ENCODE measurements at places on chromosomes 7 and 10.
A peak's percentile ranks its signal among the peaks of the same experiment; 100 is the strongest.

DNA sequence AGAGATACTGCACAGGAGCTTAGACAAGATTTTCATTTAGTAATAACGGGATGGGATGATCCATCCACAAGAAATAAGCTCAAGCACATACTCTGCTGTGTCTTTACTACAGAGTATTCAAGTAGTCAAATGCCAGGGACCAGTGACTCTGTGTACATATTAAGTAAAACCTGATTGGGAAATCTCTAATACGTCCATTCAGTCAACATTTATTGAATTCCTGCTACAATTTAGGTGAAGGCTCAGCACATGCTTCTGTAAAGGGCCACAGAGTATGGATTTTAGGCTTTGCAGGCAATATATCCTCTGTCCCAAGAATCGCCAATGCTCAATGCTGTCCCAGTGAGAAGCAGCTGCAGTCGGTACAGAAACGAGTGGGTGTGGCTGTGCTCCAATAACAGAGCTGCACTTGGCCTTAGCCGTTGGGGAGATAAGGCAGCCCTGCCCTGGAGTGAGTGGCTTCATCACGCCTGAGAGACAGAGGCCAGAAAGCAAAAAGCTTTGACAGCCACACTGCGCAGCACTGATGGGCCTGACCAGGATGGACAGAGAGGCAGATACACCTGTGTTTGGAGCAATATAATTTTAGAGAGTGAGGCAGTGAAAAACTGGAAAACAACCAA lies 186.8 kb downstream of the PARD3 start:
- DNase-seq, result no peak

DNA sequence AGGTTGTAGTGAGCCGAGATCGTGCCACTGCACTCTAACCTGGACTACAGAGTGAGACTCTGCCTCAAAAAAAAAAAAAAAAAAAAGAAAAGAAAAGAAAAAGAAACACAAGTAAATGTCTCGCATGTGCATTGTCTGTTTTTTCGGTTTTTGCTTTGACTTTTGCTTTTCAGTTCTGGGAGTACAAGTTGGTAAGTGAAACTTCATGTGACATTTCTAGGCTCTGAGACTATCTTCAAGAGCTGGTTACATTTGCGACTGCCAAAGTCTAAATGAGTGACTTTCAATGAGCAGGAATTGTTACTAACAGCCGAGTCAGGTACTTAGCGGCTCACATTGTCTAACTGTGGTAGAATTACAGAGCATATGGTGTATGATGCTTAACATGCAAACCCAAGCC lies 107.0 kb upstream of the CELF2 start:
- no peak for DNase-seq

DNA sequence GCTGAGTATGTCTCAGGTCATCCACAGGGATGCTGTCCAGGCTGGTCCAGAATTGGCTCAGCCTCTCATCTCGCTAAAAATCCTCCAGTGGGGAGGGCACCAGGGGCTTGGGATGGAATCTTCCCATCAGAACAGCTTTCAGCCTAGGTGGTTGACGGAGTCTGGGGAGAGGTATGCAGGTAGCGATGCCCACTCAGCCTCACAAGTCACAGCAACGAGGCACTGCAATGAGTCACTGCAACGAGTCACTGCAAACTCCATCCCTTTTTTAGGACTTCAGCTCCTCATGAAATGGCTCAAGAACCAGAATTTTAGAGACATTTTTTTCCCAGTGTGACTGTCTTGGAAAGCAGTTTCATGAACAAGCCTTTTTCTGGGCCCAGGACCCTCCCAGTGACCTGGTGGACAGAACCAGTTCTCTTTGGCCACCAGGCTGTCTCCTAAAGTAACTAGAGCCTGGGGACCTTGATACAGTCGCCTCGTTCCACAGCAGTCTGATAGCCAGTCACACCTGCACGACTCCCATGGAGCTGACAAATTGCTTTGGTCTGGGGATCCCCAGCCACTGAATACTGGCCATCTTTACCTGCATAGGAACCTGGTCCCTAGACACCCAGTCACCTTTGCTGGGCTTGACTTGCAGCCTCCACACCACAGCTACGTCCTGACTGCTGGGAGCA lies 41.3 kb upstream of the PPP2R2D start:
- DNase-seq, result no peak

- no peak for DNase-seq
Measured at GRCh38 chr7:6210621-6211372, 61.6 kb downstream of the CYTH3 start.

GRCh38 chr10:5047912-5048628 lies 44.4 kb upstream of the AKR1C2 start:
- DNase-seq, result no peak

DNA sequence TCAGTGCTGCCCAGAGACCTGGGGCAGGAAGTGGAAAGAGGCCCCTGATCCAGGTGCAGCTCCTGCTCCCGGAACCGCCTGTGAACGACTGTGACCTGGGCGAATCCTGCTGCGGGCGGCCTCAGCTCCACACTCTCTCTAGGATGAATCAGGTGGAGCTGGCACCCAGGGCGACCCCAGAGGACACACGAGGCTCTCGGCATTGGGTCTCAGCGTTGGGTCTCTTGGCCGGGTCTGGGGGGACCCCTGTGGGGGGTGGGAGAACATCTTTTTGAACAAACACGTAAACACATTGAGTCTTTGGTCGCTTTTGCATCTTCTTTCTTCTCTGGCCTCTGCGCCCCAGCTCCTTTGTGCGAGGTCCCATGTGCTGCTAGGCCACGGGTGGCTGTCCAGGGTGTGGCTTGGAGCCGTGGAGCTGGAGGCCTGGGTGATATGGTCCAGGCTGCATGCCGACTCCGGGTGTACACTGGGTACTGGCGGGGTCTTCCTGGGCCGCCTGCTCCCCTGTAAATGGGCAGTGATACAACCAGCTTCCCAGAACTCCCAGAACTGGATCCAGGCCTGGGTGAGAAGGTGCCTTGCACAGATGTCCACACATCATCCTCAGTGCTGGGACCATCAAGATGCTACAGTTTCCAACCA lies 435.8 kb downstream of the DNAJB6 start:
- no peak for DNase-seq

GRCh38 chr7:106180721-106181120 lies 68.6 kb upstream of the SYPL1 start:
- DNase-seq, result no peak

DNA sequence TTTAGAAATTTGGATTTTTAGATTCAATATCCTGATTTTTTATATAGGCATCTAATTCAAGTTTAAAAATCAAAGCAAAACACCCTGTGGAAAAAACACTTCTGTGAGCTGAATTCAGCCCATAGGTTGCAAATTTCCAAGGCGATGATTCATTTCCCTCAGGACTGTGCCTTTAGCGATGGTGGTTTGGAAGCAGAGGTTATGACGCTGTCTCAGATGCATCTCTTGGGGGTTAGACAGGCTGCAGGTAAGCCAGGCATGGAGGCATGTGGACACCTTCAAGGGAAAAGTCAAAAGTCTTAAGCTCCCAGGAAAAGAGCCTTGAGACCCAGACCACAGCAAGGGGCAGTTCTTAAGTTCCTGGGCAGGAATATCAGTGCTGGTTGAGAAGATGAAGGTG lies 9.5 kb upstream of the FRA10AC1 start:
- DNase-seq, result no peak

- DNase-seq, result no peak
Measured at GRCh38 chr10:219731-220472, 84.6 kb downstream of the ZMYND11 start.

GRCh38 chr10:87734987-87735827 lies 75.5 kb downstream of the PAPSS2 start:
- DNase-seq, result no peak

DNA sequence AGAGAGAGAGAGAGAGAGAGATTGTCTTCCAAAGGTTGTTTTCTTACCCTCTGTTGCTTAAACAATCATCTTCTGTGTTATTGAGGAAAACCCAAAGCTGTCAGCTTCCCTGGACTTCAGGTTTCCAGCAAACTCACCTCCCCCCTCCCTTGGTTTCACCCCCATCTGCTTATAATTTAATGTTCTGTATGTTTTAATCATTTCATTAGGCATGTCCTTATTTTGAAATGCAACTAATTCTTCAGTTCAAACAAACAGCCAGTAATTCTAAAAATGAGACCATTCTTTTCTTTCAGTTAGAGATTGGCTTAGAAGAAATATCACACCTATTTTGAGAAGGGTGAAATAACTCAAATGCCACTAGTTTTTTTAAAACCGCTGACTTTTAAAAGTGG lies 102.9 kb downstream of the FAM204A start:
- no peak for DNase-seq

DNA sequence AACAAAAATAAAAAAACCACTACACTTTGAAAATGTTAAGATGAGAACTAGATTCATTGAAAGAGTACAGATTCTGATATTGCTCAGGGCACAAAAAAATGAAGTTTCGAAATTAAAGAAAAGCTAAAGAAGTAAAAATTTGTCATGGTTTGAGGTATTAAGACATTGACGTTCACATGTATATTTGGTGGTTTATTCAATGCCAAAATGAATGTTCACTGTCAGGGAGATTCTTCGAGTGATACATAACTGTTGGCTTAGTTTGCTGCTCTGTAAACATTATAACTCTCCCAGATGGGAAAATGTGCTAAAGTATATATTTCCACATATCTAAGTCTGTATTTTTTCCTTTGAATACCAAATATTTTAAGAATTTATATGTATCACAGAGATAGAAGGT lies 345.0 kb downstream of the SEMA3D start:
- DNase-seq, result no peak

- no peak for DNase-seq
Measured at GRCh38 chr10:132980426-132981172, 38.2 kb upstream of the CFAP46 start.

- no peak for DNase-seq
Measured at GRCh38 chr10:55852900-55853299, 508.2 kb downstream of the ZWINT start.

GRCh38 chr7:6182993-6183392 lies 89.4 kb downstream of the CYTH3 start:
- DNase-seq, result no peak

GRCh38 chr10:82266438-82266837 lies 391.4 kb downstream of the NRG3 start:
- no peak for DNase-seq

DNA sequence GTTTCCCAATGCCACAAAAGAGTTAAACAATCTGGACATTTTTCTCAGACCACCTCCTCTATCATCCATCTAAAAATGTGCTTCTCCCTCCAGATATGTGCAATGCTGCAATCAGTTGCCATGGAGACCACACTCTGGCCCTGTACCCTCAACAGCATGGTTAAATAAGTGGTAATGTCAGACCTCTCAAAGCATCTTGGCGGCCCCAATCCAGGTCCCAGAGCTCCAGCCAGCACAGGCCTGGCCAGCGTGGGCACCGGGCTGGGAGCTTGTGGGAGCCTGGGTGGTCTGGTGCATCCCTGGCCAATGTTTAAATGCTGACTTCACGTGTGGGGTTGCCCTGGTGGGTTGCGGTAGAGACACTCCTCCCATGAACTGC lies 362.9 kb upstream of the ZNF32 start:
- DNase-seq, result no peak

GRCh38 chr10:29131952-29132547 lies 156.8 kb upstream of the LYZL1 start:
- DNase-seq, result no peak

- DNase-seq, result peak; percentile 40
Measured at GRCh38 chr7:32890010-32890792, 1.4 kb downstream of the KBTBD2 start.

GRCh38 chr10:84236807-84237198 lies 4.5 kb downstream of the LRIT1 start:
- DNase-seq, result no peak

GRCh38 chr10:18282094-18282493 lies 141.9 kb downstream of the CACNB2 start:
- no peak for DNase-seq

DNA sequence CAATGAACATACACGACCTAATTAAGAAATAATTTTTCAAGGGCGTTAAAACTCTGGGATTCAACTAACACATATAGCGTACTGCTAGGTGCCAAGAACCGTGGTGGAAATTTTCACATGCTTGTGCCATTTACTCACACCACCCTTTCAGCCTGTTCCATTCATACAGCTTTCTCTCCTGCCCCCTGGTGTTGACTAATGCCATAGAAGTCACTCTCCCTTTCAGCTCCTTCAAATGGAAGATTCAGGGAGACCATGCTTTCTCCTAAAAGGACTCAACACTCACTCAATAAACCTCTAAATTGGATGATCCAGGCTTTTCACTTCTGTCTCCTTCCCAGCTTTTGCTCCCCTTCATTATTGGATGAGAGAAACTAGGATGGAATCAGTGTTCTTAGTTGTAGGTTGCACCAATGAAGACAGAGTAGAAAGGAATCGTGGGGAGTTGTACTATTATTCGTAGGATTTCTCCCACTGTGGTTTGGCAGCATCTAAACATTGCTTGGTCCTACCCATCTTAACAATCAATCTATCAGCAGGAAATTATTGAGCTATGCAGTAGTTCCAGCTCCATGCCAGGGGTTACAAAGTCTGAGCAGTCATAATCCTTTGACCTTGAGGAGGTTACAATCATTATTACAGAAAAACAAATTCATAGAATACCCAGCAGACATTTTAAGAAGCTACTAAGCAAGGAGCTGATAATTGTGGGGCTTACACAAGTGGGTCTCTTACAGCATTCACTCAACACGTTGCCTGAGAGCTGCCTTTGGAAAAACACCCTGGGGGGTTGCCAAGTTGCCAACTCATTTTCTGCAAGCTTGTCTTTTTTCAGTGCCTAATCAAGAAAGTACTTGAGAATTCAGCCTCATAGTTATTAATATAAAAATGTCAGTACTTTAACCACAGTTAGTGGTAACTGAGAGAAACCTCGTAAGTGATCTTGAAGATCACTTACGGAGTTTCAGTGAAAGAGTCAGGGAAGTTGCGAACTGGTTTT lies 2.8 kb upstream of the PPP1R3C start:
- DNase-seq, result peak; percentile 31

DNA sequence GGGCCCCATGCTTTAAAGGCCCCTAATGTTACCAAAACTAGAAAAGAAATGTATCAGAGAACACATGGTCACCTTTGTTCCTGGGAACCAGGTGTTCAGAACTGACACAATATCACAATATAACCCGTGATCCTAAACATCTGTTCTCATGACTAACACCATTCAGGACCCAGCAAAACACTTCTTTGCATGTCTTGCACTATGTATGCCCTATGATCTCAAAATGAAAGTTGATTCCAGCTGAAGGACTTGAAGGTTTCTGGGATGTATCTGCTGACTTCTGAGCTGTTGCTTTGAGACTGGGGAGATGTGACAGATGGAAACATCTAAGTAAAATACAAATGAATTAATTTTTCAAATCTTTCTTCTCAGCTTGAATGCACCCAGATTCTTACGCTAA lies 37.5 kb upstream of the PIK3CG start:
- DNase-seq, result no peak

- no peak for DNase-seq
Measured at GRCh38 chr10:132103116-132103910, 37.6 kb downstream of the JAKMIP3 start.

GRCh38 chr7:126440542-126440941 lies 812.2 kb downstream of the GRM8 start:
- DNase-seq, result no peak

DNA sequence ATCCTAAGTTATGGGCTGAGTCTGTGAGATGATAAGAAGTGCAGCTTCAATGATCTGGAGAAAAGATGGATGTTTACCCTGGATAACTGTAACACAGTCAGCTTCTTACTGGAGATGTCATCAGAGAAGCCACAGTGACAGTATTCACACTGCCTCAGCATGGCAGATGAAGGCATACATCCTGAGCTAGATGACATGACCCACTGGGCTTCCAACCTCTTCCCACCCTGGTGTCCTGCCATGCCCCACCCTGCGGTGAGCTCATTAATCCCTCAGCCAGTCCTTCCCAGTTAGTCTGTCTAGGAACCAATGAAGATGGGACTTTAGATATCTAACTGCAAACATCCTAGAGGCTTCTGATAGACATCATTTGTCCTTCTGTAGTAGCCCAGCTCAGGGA lies 213.8 kb downstream of the TAX1BP1 start:
- no peak for DNase-seq
